ENCODE measurements at places on chromosomes 1 and 21.

DNA sequence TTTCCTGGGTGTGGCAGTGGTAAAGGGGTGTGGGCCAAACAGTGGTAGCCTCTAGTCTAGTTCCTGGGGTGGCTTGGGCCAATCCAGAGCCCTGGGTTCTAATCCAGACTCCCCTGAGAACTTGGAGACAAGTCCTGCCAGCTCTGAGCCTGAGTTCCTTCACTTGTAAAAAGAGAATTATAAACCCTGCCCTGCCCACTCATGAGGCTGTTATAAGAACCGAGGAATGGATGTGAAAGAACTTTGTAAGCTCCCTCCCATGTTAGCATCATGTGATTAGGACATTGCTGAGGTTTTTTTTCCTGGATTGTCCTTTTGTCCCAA is 131.0 kb downstream of the RRAGC start:
- DNase-seq = no peak

DNA sequence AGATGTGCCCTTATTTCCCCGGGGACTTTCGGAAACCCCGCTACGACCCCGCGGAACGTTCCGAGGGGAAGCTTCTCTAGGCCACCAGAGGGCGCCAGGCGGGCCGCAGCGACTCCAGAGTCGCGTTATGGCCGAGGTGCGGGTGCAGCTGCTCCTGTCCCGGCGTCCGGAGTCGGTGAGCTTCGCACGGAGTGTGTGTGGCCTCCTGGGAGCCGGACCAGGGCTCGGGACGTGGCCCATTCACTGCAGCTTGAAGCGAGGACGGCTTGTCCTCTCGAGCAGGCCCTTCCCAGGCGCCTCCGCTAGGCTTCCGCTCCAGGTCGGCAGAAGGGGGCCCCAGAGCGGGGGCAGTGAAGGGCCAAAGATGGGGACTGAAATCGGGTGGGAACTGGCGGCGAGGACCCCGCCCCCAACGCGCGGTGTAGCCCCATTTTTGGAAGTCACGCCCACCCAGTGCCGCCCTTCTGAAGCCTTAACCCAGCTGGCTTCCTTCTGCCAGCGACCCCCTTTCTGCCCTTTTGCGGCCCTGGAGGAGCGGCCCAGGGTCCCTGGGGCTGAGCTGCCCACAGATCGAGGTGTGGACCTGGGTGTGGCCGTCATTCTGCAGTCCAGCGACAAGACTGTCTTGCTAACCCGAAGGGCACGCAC is at the start of gene NUDT17:
Gene NUDT17 (plus strand): TSS at position 117 of the 648 bp plus-strand sequence. CDS start 11 bp downstream, at position 128.
- peak; percentile 78 for DNase-seq

DNA sequence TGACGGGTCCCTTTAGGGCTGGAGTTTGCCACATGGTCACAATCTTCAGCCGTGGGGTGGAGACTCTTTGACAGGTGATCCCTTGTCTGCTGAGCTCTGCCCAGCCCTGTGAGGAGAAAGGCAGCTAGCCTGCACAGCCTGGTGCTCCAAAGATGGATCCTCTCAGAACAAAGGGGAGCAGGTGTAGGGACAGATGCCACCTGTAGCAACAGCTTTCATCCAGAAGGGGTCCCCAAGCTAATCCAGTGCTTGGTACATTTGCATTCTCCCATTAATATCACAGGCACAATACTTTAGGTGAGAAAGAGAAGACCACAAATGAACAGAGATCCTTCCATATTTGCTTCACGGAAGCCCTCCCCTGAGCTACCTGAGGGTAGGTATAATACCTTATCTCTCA is 93.2 kb downstream of the CCDC185 start:
- DNase-seq = peak; percentile 7

GRCh38 chr1:168260393-168260792 is 20.3 kb upstream of the TBX19 start:
- no peak for DNase-seq

DNA sequence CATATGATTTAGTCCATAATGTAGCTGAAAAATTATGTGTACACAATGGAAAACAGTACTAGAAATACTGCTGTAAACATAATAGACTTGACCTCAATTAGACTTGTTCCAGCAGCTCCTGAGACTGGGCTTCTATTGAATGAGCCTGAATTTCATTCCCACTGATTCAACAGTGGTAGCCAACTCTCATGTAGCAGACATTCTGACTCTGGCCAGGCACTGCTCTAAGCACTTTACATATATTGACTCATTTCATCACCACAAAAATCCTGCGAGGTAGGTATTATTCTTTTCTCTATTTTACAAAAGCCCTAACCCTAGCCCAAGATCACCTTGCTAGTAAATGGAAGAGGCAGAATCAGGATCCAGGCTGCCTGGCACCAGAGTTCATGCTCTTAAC is 12.8 kb upstream of the CTSS start:
- DNase-seq = no peak

DNA sequence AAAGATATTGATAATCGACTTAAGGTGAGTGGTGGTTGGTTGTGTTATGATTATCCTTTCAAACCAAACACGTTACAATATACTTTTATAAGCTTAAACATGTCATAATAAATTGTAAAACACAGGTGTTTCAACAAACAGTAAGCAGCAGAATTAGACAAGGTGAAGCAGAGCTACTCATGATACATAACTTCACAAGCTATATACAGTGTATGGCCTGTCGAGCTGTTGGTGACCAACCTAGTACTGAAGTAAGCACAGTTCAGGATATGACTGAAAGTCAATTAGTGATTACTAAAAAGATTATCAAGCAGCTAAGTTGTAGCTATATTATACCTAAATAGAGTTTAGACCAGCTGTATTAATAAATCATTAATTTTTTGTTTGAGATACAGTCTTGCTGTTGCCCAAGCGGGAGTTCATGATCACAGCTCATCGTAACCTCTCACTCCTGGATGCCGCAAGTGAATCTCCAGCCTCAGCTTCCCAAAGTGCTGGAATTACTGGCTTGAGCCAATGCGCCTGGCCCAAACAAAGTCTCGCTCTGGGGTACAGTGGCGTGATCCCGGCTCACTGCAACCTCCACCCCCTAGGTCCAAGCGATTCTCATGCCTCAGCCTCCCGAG is 148.1 kb downstream of the EIF4G3 start:
- DNase-seq = no peak

- DNase-seq = no peak
Measured at GRCh38 chr1:231035799-231036198, 4.3 kb downstream of the FAM89A start.

DNA sequence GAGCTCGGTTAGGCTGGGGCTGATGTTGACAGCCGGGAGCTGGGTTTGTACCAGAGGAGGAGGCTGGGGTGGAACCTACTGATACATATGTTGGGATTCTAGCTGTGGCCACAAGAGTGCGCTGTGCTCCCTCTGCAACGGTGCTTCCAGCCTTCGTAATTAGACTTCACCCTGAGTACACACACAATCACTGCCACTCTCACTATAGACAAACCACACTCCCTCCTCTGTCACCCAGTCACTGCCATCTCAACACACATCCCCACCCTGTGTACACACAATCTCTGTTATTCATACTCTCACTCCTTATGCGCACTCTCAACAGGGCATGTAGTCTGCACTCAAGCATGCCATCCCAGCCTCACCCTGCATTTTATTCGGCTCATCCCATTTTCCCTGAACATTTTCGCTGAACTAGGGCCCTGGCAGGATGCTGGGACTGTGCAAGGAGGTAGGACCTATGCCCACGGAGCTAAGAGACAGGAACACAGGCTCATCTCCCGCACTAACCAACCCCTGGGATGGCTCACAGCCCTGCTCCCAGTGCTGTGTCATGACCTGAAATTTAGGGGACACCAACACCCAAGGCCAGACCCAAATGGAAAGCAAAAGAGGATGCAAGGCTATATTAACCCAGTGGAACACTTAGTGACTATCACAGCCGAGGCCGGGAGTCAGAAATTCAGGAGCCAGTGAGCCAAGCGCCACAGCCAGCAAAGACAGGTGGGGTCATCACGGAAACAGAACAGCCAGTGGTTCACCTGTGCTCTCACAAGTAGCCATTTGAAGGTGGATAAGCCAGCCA is 5.7 kb downstream of the GJB3 start:
- peak; percentile 59 for DNase-seq

GRCh38 chr1:34746101-34746500 is 8.7 kb upstream of the GJB5 start:
- no peak for DNase-seq

DNA sequence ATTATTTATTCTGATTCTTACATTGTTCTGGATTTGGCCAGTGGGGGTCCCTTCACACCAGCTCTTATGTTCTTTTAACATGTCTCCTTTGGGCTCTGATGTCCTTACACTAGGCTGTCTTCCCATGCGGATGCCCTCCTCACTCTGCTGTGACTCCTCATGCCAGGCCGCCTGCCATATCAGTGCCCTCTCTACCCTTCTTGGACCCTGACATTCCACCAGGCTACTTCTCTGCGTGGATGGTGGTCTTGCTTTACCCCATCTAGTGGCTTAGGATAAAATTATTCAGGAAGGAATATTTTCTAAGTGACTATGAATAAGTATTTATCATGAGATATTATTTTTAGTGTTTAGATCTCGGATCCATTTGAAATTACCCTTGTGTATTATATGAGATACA is 21.2 kb downstream of the ATF6 start:
- DNase-seq = no peak

GRCh38 chr1:173946380-173946921 is 29.3 kb upstream of the SERPINC1 start:
- no peak for DNase-seq
